ENCODE measurements at places on chromosomes 4 and X. TPM values are rescaled to one million over a fixed set of nuclear protein-coding genes. Genes with fewer than 3 reads are reported as not detected.

HCFC1 gene
- 41.9 TPM for total RNA-seq

SOD3 gene
- not detected for total RNA-seq

FRMD7 gene
- not detected for total RNA-seq

UGT8 gene
- 0.17 TPM for total RNA-seq

ZDHHC15 gene
- total RNA-seq: not detected

MAGEA4 gene
- not detected for total RNA-seq

EDA gene
- 0.36 TPM for total RNA-seq

Measured in A549 treated with CORT108297 at 1 μM for 4 hours (cell line).